ENCODE measurements at places on chromosomes 6 and 20.

GRCh38 chr6:141347906-141348492 is 784.7 kb upstream of the GJE1 start:
- no peak for DNase-seq

GRCh38 chr6:14452567-14453527 is 335.3 kb downstream of the CD83 start:
- DNase-seq: peak; percentile 66

- DNase-seq: no peak
These were observed 58.3 kb upstream of the HFE start for GRCh38 chr6:26028746-26029569.

DNA sequence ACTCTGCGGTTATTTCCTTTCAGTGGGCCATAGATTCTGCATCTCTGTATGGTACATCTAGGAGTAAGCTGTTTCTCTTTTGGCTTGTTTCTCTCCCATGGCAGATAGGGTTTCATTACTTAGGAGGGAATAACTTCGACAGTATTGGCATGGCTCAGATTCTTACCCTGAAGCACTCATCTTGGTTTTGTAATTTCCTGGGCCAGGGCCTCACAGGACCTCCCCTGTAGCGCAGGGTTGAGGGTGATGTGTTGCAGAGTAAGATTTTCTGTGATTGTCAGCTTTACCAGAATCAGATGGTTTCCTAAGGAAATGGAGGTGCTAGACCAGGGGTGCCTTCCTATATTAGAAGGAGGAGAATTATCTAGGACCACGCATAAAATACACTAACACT is 78.3 kb downstream of the STXBP5 start:
- no peak for DNase-seq

DNA sequence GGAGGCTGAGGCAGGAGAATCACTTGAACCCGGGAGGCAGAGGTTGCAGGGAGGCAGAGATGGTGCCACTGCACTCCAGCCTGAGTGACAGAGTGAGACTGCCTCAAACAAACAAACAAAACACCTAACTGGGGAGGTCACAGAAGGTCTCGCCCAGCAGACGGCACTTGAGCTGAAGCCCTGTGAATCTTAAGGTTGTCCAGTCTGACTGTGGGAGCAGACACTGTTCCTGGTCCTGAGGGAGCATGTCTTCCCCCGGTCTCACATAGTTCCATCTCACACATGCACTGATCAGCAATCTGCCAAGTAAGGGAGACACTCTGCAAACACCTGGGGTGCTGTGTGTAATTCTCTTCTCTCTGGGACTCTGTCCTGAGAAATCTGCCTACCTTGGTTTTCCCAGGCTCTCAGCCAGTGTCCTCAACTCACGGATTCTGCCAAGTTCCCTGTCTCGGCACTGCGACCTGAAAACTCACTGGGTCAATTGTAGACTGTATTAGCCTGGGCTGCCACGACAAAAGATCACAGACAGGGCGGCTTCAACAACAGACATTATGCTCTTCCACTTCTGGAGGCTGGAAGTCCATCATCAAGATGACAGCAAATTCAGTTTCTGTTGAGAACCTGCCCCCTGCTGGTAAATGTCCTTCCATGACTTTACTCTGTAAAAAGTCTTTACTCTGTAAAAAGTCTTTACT is 94.3 kb downstream of the JPH2 start:
- peak; percentile 73 for DNase-seq

DNA sequence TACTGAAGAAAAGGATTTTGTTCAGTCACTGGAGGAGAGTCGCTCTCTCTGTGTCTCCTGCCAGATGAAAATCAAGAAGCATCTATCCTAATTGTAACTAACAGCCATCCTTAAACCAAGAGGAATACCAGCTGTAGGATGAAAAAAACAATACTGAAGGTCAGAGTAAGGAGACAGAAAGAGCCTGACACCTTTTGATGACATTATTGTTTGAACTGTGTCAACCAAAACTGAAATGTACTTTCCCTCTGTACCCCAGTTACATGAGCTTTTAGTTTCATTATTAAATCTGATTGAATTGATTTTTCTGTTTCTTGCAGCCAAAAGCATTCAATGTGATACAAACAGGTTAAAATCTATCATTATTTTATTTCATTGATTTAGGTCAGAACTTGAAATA is 17.2 kb upstream of the BTBD9 start:
- no peak for DNase-seq

GRCh38 chr6:21431526-21431925 is 162.0 kb upstream of the SOX4 start:
- DNase-seq: no peak

DNA sequence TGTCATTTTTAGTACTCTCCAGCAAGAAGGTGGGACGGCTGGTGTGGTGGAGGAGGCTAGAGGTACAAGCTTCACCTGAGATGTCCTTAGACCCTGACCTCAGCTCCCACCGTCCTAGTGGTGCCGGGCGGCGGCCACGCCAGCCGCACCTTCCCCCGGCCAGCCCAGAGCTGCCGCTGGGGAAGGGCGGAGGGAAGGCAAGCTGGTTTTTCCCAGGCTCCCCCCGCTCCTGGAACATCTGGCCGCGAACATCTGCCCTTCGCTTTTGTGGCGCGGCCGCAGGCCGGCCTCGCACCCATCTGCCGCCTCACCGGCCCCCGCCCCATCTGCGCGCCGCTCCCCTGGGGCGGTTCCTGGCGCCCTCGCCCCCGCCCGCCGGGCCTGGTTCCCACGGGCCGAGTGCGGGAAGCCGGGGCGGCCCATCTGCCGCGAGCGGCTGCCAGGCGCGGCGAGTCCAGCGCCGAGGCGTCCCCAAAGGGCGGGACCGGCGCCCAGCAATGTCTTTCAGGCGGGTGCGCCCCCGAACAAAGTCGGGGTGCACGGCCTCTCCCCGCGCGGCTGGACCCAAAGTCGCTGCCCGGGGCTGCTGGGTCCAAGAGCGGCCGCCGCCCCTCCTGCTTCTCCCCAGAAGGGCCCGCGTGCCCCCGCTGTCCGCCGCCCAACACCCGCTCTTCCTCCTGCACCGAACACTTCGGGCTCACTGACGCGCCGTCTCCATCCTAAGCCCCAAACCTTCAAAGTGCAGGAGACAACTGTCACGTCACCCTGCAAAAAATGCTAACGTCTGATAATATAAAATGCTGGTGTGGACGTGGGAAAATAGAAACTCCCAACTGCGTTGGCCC is 17.3 kb upstream of the ID1 start:
- DNase-seq: no peak

DNA sequence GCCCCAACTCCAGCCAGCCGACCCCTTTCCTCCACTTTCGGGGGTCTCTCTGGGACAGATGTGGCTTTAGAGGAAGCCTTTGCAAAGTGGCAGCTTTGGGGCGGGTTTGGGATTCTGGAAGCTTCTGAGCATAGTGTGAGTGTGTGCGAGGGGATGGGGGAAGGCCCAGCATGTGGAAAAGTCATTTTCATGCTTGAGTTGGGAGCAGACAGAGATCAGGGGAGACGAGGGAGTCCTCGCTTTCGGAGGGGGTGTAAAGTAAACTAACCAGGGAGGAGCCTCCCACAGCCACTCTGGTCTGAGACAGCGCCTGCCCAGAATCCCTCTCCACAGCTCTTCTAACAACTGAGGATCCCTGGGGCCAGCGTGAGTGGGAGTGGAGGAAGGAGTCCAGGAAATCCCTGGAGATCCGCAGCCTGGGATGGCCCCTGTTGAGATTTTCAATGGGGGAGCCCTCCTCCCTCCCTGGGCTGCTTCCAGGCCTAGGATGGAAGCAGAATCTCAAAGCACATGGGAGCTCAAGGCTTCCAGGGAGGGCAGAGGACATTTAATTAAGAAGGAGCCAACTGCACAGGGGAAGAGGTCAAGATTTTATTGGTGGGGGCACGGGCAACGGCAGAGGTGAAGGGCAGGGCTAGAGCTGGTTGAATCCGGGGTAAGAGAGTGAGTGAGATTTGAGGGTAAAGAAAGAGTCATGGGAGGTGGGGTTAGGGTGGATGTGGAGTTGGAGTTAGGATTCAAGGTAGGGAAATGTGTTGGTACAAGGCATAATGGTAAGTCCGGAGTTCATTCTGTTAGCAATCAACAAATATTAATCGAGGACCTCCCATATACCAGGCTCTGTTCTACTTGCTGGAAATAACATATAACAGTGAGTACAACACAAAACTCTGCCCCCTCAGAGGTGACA is 102.3 kb upstream of the FOXP4 start:
- DNase-seq: no peak

DNA sequence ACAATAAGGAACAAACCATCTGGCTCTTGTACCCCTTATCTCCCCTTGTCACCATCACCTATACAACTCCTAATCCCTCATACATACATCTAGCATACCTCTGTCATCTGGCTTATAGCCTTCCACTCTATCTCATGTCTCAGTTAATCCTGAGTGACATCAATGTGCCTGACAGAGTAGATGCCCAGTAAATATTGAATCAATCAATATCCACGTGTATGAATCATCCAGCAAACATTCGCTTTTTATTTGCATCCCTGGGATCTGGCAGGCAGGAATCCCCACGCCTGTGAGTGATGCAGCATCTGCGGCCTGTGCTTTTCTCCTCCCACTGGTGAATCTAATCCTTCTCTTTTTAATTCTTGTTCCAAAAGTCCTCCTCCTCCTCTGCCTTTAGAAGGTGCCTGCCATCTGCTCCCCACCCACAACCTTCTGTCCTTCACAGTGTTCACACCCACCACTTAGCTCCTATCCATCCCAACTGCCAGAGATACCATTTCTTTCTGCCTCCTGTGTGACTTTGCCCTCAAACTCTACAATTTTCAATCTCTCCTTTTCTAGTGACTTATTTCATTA is 37.6 kb downstream of the ZNF391 start:
- DNase-seq: no peak

DNA sequence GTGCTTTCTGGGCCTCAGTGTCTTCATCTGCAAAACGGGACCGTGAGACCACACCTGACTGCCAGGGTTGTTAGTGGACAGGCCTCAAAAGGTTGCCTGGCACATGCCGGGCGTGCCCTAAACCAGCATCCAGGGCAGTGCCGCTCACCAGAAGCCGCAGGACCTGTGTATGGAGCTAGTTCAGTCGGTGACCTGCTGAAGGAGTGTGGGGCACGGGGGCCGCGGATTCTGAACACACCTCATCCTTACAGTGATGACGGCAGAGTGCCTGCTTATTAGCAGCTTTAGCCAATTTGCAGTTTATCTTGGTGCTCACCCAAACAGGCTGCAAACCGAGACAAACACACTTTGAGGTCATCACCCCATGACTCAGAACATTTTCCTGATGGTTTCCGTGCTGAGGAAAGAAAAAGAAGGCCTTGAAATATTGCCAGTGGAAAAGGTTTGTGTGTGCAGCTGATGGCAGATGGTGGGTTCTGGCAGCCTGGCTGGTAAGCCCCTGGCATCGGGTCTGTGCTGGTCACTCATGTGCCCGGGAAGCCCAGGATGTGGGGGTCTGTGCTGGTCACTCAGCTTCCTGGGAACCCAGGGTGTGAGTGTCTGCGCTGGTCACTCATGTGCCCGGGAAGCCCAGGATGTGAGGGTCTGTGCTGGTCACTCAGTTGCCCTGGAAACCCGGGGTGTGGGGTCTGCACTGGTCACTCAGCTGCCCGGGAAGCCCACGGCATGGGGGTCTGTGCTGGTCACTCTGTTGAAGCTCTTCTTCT is 153.8 kb downstream of the ERMARD start:
- no peak for DNase-seq

GRCh38 chr6:138372711-138373463 is 4.8 kb upstream of the SMIM28 start:
- DNase-seq: peak; percentile 38

- DNase-seq: no peak
These were observed 225.1 kb downstream of the BCKDHB start for GRCh38 chr6:80331522-80331921.

GRCh38 chr6:67594366-67594765 is 1040.7 kb upstream of the ADGRB3 start:
- DNase-seq: no peak

GRCh38 chr6:8082954-8083858 is 19.0 kb upstream of the BLOC1S5 start:
- no peak for DNase-seq

DNA sequence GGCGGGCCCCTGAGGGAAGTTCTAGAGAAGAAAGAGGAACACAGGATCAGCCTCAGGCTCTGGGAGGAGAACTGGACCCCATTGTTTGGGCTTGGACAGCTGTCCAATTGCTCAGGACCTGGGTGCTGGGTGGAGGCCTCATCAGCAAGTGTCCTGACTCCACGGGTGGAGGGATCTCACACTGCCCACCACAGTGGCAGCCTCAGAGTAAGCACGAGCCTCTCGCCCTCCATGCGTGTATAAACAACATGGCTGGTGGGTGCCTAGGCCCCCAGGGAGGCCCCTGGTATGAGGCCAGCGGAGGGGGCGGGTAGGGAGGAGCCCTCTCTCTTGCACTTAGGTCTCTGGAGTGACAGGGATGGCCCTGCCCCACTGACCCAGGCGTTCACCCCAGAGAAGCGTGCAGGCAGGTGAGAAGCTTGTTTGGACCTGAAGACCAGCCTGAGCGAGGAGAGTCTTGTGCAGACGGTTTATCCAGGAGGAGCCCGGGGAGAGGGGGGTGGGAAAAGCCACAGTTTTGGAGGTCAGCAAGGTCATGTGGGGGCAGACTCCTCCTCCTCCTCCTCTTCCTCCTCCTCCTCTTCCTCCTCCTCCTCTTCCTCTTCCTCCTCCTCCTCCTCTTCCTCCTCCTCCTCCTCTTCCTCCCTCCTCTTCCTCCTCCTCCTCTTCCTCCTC is 41.9 kb upstream of the BHLHE23 start:
- DNase-seq: no peak
